Stimulated activated CD8-positive, alpha-beta memory T cell treated with anti-CD3 and anti-CD28 coated beads, Interleukin-4, amount 100 ng/mL, for 48 hours (primary cell): ENCODE measurements at places on chromosomes 1 and 21.
A peak's percentile ranks its signal among the peaks of the same experiment; 100 is the strongest.

DNA sequence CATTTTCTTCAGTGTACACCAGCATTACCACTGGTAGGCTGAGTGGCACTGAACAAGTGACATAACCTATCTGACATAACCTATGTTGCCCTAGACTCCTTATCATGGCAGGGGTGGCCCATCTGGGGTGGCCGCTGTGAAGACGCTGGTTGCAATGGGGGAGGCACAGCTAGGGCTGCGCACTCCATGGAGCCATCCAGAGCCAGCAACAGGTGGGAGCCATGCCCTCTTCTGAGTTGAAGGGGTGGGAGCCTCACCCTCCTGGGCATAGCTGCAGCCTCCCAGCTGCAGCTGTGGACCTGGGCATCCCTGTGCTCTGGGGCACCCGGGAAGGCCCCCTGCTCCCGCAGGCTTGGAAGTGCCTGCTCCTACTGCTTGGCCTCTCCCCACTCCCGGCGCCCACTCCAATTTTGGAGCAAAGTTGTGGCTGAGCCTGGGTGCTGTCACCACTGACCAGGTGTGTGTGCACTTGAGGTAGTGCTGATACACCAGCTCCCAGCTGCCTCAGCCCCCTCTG is 52.4 kb upstream of the NTPCR start:
- no peak for DNase-seq

DNA sequence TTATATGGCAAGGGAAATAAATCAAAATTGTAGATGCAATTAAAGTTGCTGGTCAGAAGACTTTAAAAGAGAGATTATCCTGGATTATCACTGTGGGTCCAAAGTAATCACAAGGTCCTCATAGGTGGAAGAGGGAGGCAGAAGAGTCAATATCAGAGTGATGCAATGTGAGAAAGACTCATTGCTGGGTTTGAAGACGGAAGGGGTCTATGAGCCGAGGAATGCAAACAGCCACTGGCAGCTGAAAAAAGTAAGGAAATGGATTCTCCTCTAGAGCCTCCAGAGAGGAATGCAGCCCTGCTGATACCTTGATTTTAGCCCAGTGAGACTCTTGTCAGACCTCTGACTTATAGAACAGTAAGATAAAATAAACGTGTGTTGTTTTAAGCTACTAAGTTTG is 59.8 kb upstream of the MUTYH start:
- no peak for DNase-seq

DNA sequence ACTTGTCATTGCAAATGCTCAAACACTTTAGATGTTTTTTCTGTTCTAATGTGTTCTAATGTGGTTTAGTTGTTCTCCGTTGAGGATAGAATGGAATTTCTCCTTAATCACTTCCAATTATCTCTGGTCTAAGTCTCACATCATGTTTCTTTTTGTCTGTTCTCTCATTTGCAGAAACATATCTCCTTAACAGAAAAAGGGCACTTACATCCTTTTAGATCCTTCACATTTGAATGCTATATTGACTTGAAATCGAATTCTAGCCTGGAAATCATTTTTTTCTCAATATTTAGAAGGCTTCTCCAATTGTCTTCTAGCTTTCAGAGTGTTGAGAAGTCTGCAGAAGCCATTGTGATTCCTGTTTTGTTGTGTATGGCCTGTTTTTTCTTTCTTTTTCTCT is 7.3 kb upstream of the SAMSN1 start:
- no peak for DNase-seq

DNA sequence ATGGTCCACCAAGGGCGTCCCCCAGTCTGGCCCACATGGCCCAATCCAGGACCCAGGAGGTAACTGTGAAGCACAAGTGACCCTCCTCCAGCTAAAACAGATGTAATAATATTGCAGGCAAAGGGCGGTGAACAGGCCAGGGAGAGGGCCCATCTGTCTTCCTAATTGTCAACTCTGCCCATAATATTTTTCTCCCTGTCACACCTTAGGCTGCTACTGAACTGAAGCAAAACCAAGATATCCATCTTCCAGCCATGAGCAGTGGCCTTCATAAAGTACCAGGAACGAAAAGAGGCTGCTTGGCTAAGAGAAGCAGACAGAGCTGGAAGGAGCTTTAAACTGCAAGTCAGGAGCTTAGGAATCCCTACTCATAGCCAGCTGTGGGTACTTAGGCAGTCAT is 3.1 kb downstream of the KANK4 start:
- DNase-seq, result no peak

DNA sequence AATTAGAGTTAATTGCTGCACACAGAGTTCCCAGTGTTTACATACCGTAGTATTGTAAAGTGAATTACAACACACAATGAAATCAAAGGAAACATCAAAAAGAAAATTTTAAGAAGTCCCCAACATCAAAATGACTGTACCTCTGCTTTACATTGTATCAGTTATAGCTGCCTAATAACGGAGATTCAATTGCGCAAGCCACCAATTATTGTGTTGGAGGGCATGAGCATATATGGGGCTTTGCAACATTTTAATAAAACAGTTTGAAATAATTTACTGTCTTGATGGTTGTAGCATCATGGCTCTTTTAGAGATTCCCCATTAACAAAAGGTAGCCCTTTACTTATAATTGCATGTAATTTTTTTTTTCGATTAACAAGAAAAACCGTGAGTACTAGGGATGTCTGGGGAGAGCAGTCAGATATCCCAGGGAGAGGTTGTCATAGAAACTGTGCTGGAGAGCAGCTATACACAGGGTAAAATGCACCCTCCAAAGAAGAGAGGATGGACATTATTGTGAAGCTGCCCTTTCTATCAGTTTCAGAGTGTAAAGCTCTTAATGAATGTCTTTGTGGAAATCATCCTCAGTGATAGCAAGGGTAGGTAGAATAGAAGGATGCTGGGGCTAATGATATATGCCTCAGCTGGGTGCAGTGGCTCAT is 55.9 kb upstream of the BTG3 start:
- no peak for DNase-seq

DNA sequence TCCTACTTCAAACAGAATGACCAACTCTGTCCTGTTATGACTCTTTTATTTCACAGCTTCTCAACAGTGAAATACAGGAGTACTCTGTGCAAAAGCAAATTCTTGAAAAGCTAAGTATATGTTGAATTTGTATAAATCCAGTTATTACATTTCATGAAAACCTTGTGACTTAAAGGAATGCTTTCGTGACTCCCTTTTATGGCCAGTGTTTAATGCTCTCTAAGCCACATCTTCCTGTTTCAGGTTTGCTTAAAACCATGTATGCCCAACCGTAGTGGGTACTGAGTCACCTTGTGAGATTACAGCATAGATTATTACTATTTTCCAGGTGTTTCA is 40.2 kb upstream of the KIF1B start:
- DNase-seq, result no peak

DNA sequence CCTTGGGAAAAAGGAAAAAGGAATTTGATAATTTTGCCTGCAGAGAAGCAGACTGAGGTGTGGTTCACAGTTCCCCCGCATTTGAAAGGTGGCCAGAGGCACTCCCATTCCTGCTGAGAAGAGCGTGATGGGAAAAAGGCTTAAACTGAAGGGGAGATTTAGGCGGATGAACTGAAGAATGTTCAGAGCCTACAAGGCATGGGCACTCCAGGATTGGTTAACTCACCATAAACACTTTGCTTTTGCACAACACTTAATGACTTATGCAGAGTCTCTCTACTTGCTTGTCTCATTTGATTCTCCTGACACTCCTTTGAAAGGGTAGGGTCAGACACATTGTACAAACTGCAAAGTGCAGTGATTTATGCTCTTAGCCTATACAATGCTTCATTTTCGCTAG is 119.6 kb upstream of the RUNX1 start:
- no peak for DNase-seq

DNA sequence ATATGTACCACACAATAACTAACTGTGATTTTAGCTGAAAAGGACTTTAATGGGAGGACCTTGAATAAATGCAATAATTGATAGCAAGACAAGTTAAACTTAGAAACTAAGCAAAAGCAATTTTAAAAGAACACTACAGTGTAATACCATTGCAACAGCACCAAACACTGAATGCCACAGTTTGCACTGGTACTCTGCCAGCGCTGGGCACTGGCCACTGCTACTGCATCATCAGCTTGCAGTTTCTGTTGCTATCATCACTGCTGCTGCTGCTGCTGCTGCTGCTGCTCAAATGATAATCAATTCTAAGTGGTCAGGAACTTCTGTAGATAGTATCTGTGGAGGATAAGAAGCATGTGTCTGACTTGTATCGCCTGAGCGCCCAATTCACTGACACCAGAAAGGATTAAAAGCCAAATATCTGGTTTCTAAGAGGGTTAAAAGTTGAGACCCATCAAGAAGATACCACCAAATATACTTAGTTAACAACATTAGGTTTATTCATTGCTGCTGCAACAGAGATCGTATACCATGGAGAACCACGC is 306.9 kb downstream of the LRRC40 start:
- no peak for DNase-seq

DNA sequence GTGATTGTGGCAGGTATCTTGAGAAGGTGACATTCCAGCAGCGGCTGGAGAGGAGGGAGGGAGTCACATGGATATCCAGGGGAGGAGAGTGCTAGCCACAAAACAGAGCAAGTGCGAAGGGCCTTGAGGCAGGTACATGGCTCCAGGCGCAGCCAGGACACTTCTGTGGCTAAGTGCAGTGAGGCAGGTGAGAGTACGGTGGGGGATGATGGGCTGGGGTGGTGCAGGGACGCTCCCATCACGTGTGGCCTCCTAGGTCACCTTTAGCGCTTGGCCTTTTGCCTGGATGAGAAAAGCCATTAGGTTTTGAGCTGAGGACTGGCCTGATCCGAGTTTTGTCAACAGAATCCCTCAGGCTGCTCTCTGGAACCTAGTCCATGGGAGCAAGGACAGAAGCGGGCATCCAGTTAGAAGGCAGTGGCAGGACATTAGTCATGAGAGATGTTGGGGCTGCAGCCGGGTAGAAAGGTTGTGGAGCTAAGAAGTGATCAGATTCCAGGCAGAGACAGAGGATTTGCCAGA is 31.6 kb downstream of the SMYD2 start:
- DNase-seq, result no peak

GRCh38 chr1:183730107-183730724 is 74.7 kb upstream of the RGL1 start:
- DNase-seq, result no peak

DNA sequence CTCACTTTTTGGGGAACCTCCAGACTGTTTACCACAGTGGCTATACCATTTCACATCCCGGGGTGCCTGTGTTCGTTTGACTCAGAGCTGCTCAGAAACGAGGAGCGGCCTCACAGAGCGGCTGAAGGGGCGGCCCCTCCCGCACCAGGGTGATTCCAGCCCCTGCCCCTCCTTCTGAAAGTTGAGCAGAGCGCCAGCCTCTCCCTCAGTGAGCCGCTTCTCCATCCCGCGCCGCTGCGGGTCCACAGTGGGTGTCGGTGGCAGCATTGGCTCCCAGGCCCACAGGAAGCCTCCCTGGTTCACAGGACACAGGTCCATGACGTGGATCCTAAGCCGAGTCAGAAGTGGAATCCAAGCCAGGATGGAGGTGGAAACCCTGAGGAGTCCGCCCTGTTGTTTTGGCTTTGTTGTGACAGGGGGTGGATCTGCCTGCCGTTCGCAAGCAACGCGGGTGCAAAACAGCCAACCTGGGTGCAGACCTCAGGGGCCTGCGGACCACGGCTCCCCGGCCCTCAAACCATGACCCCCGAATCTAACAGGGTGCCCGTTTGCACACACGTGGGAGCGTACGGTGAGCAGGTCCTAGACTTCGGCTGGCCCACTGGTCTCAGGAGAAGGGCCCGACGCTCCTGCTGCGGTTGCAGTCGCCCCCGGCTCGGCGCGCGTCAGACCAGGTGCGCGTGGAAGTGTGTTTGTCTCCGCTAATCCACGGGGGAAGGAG is 186.8 kb upstream of the ARHGEF16 start:
- DNase-seq, result no peak

DNA sequence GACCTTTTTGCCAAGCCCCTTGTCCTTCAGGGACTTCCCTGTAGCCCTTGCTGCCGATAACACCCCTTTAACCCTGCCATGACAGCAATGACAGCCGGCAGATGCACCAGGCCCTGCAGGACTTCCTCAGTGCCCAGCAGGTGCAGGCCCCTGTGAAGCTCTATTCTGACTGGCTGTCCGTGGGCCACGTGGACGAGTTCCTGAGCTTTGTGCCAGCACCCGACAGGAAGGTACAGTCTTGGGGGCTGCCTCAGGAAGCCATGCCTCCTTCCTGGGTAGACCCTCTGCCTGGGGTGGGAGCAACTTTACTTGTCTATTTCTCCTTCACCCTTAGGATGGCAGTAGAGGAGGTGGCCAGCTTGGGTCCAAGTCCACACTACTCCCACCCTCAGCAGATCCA is 16.1 kb upstream of the PADI6 start:
- DNase-seq, result peak; percentile 51

DNA sequence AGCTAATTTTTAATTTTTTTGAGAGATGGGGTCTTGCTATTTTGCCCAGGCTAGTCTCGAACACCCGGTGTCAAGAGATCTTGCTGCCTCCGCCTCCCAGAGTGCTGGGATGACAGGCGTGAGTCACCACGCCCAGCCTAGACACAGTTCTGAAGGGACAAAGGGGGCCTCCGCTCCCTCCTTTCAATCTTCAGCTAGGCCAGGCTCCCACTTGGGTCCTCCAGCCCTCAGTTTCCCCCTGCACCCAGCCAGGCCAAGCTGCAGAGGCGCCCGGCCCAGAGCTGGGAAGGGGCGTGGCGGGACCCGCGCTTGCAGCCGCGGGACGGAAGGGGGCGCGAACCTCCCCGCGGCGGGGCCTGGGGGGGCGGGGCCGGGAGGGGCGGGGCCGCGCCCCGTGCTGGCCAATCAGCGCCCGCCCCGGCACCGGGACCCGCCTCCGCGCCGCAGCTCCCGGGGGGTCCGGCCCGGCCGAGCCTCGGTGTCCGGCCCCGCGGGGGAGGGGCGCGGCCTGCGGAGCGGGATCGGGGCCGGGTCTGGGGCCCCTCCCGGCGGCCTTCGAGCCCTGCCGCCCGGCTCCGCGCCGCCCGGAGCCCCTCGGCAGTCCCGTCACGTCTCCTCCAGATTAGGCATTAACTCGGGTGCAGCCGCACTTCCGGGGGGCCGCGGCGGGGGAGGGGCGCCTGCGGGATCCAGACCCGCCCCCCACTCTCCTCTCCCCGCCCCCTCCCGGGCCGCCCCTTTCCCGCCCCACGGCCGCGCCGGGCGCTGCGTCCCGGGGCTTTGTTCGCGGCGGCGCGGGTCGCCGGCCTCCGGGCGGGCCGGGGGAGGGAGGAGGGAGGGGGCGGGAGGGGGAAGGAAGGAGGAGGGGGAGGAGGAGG is 559 bp upstream of the AGRN start:
- peak; percentile 84 for DNase-seq

GRCh38 chr1:228166170-228166936 is 749 bp downstream of the IBA57 start:
- peak; percentile 71 for DNase-seq

GRCh38 chr1:1040004-1040991 is 20.4 kb downstream of the AGRN start:
- DNase-seq, result peak; percentile 81

GRCh38 chr1:6822530-6823359 is 37.5 kb downstream of the CAMTA1 start:
- DNase-seq, result no peak

DNA sequence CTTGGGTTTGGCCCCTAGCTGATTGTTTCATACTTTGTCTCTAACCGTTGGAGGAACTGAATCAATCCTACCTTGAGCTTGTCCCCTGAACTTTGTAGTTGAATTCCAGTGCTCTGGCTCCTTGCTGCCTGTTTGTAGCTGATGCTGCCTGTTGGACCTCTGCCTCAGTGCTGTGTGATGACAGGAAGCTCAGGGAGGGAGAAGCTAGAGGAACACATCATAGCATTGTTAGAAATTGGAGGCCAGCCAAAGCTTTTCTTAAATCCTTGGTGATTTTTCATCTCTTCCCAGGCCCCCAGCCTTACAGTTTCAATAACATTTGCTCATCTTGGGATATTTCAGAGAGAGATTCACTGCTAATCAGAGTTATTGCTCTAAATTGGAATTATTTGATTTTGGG is 34.0 kb downstream of the MACF1 start:
- no peak for DNase-seq
